ENCODE measurements at places on chromosomes 2 and 18.
A peak's percentile ranks its signal among the peaks of the same experiment; 100 is the strongest.

- DNase-seq: no peak
These were observed 183.9 kb downstream of the LPIN1 start for GRCh38 chr2:11930211-11930761.

DNA sequence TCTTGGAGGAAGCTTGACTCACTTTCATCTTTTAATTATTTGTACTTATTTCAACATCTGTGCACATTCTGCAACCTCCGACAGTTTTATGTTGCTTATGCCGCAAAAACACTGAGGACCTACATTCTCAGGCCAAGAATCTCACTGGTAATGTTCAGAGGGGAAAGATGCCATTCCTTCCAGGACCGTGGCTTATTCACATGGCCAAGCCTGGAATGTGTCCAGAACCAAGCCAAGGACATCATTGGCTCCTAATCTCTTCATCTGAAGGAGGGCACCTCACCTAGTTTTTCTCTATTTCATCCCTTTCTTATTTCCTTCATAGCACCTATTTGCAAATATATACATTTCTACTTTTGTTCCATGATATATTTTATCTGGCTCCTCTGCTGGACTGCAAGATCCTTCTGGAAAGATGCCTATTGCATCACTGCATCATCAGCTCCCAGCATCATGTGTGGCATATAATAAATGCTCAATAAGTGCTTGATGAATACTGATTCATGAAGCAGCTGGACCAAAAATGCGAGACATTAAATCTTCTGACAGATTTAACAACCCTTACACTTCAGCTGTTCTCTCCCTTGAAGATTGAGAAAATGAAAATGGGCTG is 377.1 kb downstream of the TNS1 start:
- no peak for DNase-seq

DNA sequence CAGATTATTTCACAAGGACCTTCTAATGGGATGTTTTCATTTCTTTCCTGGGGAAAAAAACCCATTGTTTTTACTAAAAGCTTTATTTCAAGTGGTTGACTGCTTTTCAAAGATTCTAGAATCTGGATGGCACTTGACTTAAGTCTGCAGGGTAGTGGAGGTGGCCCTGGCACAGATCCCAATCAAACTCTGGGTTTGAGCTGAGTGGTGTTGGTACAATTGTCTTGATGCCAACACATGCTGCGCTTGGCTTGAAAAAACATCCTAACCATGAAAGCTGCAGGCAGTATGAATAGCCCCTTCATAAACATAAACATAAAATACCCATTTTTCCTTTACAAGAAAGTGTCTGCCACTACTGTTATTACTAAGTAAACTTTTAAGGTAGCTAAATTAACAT is 3.6 kb downstream of the PAPOLG start:
- DNase-seq: no peak

DNA sequence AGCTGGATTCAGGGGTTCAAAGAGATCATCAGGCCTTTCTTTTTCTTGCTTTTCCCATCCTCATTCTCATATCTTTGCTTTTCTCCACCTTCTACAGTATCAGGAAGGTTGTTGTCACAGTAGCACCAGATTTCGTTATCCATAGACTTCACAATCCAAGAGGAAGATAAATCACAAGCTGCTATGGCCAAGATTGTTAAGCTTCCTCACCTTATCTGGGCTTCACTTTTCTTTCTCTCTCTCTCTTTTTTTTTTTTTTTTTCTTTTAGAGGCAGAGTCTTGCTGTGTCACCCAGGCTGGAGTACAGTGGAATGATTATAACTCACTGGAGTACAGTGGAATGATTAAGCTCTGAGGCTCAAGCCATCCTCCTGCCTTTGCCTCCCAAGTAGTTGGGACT is 93.5 kb downstream of the TTC27 start:
- no peak for DNase-seq

DNA sequence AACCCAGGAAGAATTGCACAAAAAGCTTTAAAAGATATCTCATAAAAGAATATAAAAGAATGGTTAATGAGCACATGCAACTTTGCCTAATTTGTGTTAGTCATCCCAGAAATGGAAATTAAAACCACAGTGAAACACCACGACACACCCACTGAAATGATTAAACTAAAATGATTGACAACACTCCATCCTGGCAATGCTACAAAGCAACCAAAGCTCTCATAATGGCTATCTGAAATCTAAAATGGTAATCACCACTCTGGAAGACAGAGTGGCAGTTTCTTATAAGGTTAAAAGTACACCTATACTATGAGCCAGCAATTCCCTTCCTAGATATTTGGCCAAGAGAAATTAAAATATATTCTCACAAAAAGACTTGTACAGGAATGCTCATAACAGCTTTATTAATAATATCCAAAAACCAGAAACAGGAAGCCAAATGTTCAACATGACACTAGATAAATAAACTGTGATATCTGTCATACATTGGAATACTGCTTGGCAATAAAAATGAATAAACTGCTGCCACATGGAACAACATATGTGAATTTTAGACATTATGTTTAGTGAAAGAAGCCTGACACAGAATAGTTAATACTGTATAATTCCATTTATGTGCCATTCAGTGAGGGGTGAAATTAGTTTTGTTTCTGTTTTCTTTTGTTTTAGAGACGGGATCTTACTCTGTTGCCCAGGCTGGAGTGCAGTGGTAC is 105.3 kb upstream of the BCL2L11 start:
- DNase-seq: no peak

DNA sequence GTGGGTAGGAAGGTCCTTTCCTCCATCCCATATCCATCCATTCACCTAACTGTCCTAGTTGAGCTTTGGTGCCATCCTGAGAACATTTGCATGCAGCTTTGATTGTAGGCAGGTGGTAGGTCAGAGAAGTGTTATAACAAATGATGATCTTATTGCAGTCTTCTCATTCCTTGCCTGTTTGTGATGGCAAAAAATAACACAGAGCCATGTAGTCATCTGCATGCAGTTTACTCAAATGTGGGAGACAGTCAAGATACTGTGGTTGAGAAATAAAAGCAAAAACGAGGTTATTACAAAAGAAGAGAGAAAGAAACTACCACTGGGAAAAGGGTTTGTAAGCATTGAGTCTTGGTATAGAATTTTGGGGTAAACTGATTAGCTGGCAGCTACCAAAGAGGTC is 66.3 kb downstream of the AOX1 start:
- no peak for DNase-seq

DNA sequence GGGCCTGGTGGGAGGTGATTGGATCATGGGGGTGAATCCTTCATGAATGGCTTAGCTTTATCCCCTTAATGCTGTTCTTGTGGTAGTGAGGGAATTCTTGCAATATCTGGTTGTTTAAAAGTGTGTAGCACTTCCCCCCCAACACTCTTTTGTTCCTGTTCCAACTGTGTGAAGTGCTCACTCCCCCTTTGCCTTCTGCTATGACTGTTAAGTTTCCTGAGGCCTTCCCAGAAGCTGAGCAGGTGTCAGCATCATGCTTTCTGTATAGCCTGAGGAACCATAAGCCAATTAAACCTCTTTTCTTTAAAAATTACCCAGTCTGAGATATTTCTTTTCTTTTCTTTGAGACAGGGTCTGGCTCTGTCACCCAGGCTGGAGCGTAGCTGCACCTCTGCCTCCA is 139.4 kb downstream of the RNF152 start:
- no peak for DNase-seq

- no peak for DNase-seq
These were observed 145.5 kb downstream of the LRATD1 start for GRCh38 chr2:14778015-14778414.

- DNase-seq: no peak
These were observed 32.5 kb downstream of the POLR1A start for GRCh38 chr2:86073225-86073624.

GRCh38 chr18:79868168-79868784 is 70.5 kb downstream of the KCNG2 start:
- no peak for DNase-seq

DNA sequence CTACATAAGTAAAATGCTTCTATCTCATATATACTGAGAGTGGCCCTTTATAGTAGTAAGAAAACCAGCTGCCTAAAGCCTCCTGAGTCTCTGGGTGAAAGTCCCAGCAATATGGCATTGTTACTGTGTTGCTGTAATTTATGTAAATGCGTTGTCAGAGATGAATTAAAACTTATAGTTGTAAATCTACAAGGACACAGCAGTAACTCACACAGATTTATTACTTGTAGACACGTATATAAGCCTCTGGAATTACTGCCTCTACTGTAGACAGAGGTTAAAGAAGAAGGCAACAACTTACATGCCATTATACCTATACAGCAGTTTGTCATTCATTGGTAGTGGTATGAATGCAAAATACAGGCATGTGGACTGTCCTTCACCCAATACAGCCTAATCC is 169.1 kb upstream of the BOD1L2 start:
- no peak for DNase-seq

GRCh38 chr2:15547115-15547876 is 13.8 kb downstream of the NBAS start:
- DNase-seq: no peak

DNA sequence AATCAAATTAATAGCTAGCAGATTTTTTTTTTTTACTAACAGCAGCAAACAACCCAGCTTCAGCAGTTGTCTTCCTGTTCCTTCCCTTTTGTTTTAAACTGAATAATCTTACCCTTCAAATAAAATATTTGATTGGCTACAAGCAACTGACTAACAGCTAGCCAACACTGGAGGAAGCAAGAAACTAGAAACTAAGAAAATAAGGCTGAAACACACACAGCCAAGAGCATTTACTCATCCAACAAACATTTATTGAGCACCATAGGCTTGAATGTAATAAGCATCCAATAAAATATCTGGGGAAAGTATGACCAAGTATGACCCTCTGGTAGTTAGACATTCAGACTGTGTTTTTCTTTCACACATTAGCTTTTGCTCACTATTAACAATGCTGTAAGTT is 189.2 kb downstream of the CD226 start:
- no peak for DNase-seq

DNA sequence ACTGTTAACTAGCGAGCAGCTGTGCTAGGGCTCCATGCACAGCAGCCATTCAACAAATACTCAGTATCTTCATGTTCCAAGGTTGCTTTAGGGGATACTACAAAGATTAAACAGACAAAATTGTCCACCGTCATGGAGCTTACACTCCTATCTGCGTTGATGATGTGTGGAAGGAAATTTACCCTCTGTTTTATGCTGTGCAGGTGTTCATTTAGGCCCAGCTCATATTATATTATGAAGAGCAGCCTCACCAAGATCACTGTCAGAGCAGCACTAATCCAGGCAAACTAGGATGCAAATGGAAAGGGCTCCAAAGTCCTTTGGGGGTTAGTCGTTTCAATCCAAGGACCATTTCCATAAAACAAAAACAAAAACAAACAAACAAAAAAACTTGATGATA is 13.4 kb upstream of the WIPF1 start:
- no peak for DNase-seq

DNA sequence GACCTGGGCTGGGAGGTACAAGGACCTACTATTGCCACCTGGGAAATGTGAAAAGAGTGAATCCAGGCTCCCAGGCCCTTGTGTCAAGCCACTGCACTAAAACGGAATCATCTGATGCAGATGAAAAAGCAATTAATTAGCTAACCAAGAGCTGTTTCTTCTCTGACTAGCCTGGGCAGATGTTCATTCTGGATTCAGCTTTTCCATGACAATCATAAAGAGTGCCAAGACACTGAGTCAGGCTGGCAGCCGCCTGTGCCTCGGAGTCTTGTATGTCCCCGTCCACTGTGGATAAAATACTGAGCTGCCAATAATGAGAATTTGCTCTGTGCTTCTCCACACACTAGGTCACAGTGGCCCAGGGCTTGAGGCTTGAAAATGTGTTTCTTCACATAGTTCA is 21.7 kb upstream of the LCLAT1 start:
- no peak for DNase-seq

DNA sequence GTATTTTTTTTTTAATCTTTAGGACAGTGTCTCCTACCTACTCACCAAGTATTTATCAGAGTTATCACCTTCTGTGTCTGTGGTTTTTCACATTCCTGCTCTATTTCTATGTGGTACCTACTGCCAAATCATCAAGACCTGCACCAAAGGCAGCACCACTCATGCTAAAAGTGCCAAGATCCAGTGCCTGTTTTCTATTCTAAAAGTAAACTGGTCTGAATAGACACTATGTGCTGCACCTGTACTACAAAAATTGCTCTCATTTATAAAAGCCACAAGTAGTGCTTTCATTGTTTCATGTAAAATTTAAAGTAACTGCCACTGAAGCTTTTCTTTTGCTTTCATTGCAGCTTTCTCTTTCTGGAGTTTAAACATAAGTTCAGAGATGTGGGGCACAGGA is 103.9 kb upstream of the GULP1 start:
- DNase-seq: no peak

- no peak for DNase-seq
These were observed 109.4 kb downstream of the AOX1 start for GRCh38 chr2:200695191-200695590.

DNA sequence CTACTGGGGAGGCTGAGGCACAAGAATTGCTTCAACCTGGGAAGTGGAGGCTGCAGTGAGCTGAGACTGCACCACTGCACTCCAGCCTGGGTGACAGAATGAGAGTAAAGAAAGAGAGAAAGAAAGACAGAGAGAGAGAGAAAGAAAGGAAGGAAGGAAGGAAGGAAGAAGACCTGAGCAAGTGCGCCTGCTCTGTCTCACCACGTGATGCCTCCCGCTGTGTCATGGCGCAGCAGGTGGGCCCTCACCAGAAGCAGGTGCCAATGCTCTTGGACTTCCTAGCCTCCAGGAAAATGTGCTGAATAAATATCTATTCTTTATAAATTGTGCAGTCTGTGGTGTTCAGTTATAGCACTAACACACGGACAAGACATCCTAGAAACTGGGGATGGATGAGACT is 270.0 kb downstream of the CYP26B1 start:
- no peak for DNase-seq

GRCh38 chr18:63074981-63075404 is 244.6 kb downstream of the BCL2 start:
- peak; percentile 97 for DNase-seq

GRCh38 chr2:56449002-56449431 is 265.2 kb downstream of the CCDC85A start:
- no peak for DNase-seq

- no peak for DNase-seq
These were observed 24.1 kb upstream of the NFATC1 start for GRCh38 chr18:79371561-79372121.

- no peak for DNase-seq
These were observed 140.4 kb downstream of the FTCDNL1 start for GRCh38 chr2:199710551-199710950.

DNA sequence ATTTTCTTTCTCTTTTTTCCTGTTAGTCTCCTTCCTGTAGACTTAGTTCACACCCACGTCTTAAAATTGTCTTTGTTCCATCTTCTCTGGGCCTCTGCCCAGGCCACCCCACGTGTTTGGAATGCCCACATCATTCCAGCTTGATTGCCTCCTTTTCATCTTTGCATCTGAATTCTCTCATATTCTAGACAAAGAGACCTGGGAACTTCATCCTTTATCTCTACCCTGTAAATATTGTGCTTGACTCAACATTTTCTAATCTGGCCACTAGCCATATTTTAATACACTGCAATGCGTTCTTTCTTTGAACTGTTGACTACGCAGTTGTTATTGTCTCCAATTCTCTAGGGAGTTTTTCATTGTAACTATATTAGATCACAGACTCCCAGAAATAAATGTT is 187.5 kb upstream of the NRXN1 start:
- DNase-seq: no peak

GRCh38 chr2:105974812-105975211 is 219.3 kb downstream of the UXS1 start:
- DNase-seq: no peak

GRCh38 chr2:149017116-149017985 is 21.1 kb upstream of the LYPD6B start:
- peak; percentile 60 for DNase-seq

- no peak for DNase-seq
These were observed 11.9 kb upstream of the TET3 start for GRCh38 chr2:73972846-73973245.

- DNase-seq: peak; percentile 40
These were observed 1.7 kb upstream of the POU3F3 start for GRCh38 chr2:104852090-104852666.

Measured in NCI-H748 treated with DMSO at 0.1 percent for 48 hours (cell line).